ENCODE measurements at places on chromosomes 2 and 18.

GRCh38 chr2:239396881-239397681 is 3.7 kb downstream of the HDAC4 start:
- no peak for DNase-seq

- DNase-seq = no peak
These were observed 565.6 kb downstream of the TMEM182 start for GRCh38 chr2:103327386-103327785.

- DNase-seq = no peak
These were observed 2.4 kb upstream of the INHBB start for GRCh38 chr2:120343433-120344105.

- DNase-seq = no peak
These were observed 46.5 kb downstream of the FARSB start for GRCh38 chr2:222609381-222609780.

DNA sequence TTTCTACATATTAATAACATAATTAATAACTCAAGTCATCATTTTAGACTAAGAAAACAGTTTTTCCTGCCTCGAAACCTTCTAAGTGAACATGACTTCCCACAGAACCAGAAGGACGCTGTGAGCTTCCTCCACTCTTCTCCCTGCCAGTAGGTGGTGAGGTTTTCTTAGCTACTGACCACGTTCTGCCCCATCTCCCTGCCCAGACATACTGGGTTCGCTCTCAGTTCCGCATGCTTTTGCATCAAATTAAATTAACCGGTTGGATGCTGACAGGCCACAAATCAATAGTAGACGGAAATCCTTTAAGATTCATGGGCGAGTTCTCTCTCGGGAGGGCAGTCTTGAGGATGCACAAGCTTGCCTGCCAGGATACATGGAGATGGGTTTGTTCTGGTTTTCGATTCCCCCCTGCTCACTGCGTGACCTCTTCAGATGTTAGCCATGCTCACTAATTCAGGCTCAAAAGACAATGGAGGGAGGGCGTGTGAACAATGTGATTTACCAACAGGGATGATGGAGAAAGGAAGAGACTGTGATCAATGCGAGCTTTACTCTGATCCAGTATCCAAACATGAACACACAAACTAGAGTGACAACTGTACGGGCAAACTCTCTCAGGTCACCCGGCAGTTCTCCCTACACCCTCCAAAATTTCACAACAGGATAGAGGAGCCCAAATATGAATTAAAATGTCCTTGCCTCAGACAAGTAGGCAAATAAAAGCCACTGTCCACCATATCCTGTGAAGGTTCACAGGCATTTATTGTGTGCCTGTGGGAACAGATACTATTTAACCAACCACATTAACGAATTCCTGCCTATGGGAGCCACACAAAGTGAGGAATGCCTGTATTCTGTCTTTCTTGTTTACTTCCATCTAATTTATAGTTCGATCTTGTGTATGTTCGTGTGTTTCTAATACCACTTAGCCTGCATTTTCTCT is 375.7 kb downstream of the EIPR1 start:
- DNase-seq = no peak

GRCh38 chr2:134457765-134458472 is 204.0 kb downstream of the MGAT5 start:
- DNase-seq = no peak

- DNase-seq = no peak
These were observed 851.8 kb upstream of the CRIM1 start for GRCh38 chr2:35503738-35504199.

DNA sequence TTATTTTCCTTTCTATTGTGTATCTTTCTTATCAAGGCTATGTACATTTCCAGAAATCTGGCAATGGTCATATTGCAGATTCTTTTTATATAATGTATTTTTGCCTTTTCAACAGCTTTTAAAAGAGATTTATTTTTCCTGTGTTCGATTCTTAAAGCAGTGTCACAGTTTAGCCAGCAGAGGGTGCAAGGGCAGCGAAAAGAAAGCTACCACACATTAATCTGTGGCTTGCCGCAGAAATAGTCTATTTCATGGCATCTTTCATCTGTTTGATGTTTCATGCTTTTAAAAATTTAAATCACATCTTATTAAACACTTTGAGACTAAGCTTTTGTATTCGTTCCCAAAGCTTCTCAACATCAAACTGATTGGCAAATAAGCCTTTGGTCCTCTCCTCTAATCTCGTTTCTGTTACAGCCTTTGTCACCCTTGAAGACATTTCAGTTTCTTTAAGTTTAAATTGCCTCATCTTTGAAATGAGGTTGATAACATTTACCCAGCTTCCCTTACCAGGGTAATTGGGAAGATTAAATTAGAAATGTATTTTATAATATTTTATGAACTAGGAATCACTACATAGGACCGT is 73.3 kb downstream of the PIK3C3 start:
- peak; percentile 8 for DNase-seq

GRCh38 chr2:130790804-130791616 is 35.7 kb downstream of the AMER3 start:
- no peak for DNase-seq

- no peak for DNase-seq
These were observed 129.9 kb downstream of the TANC1 start for GRCh38 chr2:159098361-159098760.

DNA sequence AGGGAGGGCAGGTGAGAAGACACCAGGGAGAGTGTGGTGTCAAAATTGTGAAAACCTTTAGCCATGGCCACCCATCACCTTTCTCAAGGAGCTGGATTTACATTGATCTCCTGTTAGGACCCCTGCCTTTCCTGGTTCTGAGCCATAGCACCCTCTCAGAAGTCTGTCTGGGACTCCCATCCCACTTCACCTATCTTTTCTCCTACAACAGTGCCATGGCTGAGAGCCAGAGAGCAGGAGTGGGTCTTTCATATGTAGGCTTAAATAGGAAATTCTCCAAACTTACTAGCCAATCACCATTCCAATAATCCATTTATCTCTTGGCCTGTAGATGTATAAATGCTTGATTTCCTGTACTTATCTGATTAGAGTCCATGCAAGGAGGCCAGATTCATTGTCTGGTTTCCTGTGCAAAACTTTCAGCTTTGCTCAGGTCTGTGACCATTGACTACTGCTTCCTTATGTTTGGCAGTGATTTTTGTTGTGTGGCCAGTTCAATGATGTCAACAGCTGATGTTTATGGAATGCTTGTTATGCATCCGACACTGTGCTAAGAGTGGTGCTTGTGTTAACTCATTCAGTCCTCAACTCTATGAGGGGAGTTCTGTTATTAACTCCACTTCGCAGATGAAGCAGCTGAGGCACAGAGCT is 57.6 kb upstream of the IGFBP5 start:
- DNase-seq = no peak

GRCh38 chr2:62486439-62486765 is 19.6 kb downstream of the TMEM17 start:
- DNase-seq = no peak

GRCh38 chr2:241574911-241575623 is 16.5 kb downstream of the BOK start:
- no peak for DNase-seq

- DNase-seq = no peak
These were observed 36.2 kb downstream of the TNS1 start for GRCh38 chr2:217966423-217967070.

- DNase-seq = no peak
These were observed 7.6 kb downstream of the PIGN start for GRCh38 chr18:62179213-62179612.

DNA sequence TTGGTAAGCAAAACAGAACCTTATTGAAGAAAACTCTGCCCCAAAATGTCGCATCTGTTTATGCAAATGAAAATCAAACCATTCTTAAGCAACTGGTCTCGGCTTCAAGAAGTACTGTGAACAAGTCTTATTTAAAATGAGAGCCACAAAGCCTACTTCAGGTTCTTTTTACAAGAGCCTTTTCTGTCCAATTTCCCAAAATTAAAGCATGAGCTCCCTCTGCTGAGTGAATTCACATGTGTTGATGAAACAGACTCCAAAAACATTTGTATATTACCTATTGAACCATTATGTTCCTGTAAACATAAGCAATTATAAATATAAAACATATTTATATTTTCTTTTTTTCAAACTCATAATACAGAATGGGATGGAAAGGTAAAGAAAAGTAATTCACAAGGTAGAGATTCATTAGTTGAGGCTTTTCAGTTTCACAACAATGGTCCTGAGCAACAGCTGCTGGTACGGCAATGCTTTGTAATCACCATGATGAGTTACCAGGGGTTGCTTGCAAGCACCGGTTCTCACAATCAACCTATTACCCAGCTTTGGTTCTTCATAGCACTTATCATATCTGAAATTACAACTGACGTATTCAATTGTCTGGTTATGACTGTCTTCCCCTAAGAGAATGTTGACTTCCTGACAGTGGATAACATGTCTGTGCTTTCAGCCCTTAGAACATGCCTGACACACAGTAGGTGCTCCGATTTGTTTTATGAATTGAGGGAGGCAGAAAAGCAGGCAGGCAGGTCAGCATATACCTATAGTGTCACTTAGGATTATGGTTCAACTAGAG is 108.4 kb upstream of the BZW1 start:
- no peak for DNase-seq

- DNase-seq = no peak
These were observed 808.5 kb downstream of the CPS1 start for GRCh38 chr2:211364911-211365310.

DNA sequence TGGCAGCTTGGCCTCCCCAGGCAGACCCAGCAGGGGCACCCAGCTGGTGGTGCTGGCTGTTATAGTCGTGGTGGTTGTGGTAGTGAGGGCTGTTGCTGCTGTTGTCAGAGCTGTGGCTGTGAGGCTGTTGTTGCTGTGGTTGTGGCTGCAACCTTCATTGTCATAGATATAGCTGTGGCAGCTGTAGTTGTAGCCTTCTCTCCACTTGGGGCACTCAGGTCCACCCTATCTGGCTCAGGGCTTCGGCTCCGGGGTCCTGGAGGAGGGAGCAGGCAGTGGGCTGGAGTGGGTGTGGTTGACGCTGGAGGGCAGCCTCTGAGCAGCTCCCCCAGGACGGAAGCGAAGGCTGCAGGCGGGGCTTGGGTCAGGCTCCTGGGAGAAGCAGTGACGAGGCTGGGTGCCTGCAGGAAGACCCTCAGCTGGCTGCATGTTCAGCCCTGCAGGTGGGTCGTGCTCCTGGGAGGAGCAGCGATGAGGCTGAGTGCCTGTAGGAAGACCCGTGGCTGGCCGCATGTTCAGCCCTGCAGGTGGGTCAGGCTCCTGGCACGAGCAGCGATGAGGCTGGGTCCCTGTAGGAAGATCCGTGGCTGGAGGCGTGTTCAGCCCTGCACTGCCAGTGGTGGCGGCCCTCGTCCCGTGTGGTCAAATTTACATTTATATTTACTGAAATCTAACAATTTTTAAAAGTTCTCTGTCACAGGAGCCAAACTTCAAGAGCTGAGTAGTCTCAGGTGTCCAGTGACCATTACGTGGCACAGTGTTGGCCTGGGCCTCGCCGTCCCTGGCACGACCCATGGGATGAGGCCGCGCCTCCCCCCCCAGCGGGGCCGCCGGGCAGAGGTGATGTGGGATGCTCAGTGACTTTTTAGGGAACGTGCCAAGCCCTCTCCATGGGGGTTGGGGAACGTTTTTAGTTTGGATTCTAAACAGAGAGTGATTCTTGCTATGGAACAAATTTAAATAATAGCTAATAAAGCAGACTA is 79.2 kb upstream of the PXDN start:
- no peak for DNase-seq

GRCh38 chr2:120526047-120526562 is 180.2 kb downstream of the INHBB start:
- DNase-seq = no peak

DNA sequence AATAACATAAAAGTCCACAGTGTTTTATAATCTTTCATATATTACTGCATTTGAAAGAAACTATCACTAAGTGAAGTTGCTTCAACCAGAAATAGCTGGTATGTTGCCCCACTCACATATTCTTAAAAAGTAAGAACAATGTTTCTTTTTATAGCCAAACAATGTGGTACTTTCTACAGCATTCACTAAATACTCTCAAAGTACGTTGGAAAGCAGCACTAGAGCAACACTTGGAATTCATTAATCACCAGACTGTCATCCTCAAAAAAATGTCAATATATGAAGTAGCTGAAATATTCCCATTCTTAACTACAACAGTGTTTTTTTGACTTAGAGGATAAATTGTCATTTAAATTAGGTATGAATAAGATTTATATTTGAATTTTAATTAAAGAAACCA is 32.8 kb downstream of the COBLL1 start:
- no peak for DNase-seq
